A549 treated with CORT108297 at 1 μM for 4 hours (cell line): ENCODE measurements at places on chromosomes 5 and 9. TPM values are rescaled to one million over a fixed set of nuclear protein-coding genes. Genes with fewer than 3 reads are reported as not detected.

Gene GKAP1
- 4.4 to 6.3 TPM (median 5.2 TPM) in 5 replicates for total RNA-seq

Gene SMAD5
- total RNA-seq: 19.6 to 31.8 TPM (median 30.9 TPM) in 5 replicates

Gene TAS2R1
- total RNA-seq: not detected in 5 replicates

Gene APBA1
- 0.11 to 0.29 TPM (median 0.14 TPM) in 5 replicates for total RNA-seq

Gene BARHL1
- total RNA-seq: 0.03 TPM in 1 of 5 replicates, not detected in the others

Gene FAM200C
- total RNA-seq: 1.9 to 2.6 TPM (median 2.4 TPM) in 5 replicates

Gene BTNL3
- total RNA-seq: not detected in 5 replicates

Gene LCN15
- 0.02 TPM in 1 of 5 replicates, not detected in the others for total RNA-seq

Gene IL9
- total RNA-seq: not detected in 5 replicates

Gene ECM2
- 0.13 to 0.30 TPM (median 0.19 TPM) in 5 replicates for total RNA-seq

Gene SLC9A3
- total RNA-seq: 1.9 to 2.8 TPM (median 2.6 TPM) in 5 replicates

Gene SPINK6
- 0.21 to 0.65 TPM (median 0.29 TPM) in 4 of 5 replicates, not detected in the other for total RNA-seq

Gene GMCL2
- total RNA-seq: 0.02 TPM in 1 of 5 replicates, not detected in the others

Gene THG1L
- total RNA-seq: 25.7 to 37.1 TPM (median 27.2 TPM) in 5 replicates

Gene DEPDC1B
- total RNA-seq: 15.0 to 18.8 TPM (median 16.4 TPM) in 5 replicates

Gene MXD3
- 12.8 to 22.6 TPM (median 20.6 TPM) in 5 replicates for total RNA-seq

Gene CDC20B
- 0.07 to 0.11 TPM (median 0.09 TPM) in 5 replicates for total RNA-seq

Gene IFNA2
- total RNA-seq: not detected in 5 replicates

Gene PTPRD
- total RNA-seq: 0.06 to 0.34 TPM (median 0.16 TPM) in 5 replicates

Gene SARDH
- 0.07 to 0.16 TPM (median 0.09 TPM) in 4 of 5 replicates, not detected in the other for total RNA-seq

Gene TAF11L10
- total RNA-seq: not detected in 5 replicates

Gene RGMB
- total RNA-seq: 5.9 to 9.0 TPM (median 7.7 TPM) in 5 replicates

Gene EMB
- 4.6 to 6.5 TPM (median 5.7 TPM) in 5 replicates for total RNA-seq

Gene PCDHGB6
- total RNA-seq: 0.03 to 0.14 TPM (median 0.09 TPM) in 5 replicates

Gene FGF18
- total RNA-seq: 0.46 to 0.62 TPM (median 0.55 TPM) in 5 replicates

Gene EQTN
- not detected in 5 replicates for total RNA-seq

Gene SLC34A3
- 0.07 to 0.14 TPM (median 0.10 TPM) in 4 of 5 replicates, not detected in the other for total RNA-seq

Gene SEC61B
- total RNA-seq: 274 to 365 TPM (median 314 TPM) in 5 replicates

Gene CCDC112
- 7.3 to 9.3 TPM (median 7.8 TPM) in 5 replicates for total RNA-seq

Gene GRAMD2B
- total RNA-seq: 0.57 to 1.5 TPM (median 0.85 TPM) in 5 replicates

Gene SPATA31A3
- total RNA-seq: not detected in 5 replicates

Gene PCDHGA7
- total RNA-seq: 0.82 to 1.0 TPM (median 0.97 TPM) in 5 replicates

Gene PCDHB4
- total RNA-seq: 0.06 to 0.12 TPM (median 0.07 TPM) in 4 of 5 replicates, not detected in the other

Gene GRIN3A
- not detected in 5 replicates for total RNA-seq

Gene SNCB
- 0.65 to 1.6 TPM (median 1.1 TPM) in 5 replicates for total RNA-seq

Gene TIMD4
- 0.97 to 1.5 TPM (median 1.3 TPM) in 5 replicates for total RNA-seq

Gene TRIM36
- total RNA-seq: 1.5 to 2.2 TPM (median 2.0 TPM) in 5 replicates

Gene NME5
- total RNA-seq: not detected in 5 replicates

Gene CCDC152
- not detected in 5 replicates for total RNA-seq

Gene ZBED3
- total RNA-seq: 3.1 to 3.5 TPM (median 3.3 TPM) in 5 replicates

Gene RXRA
- 22.9 to 39.7 TPM (median 38.9 TPM) in 5 replicates for total RNA-seq

Gene TAL2
- 0.15 to 0.31 TPM (median 0.25 TPM) in 5 replicates for total RNA-seq

Gene NAIP
- 0.27 to 0.61 TPM (median 0.40 TPM) in 5 replicates for total RNA-seq

Gene AIF1L
- total RNA-seq: 1.4 to 1.6 TPM (median 1.5 TPM) in 5 replicates

Gene PCDHA5
- 0.47 to 0.79 TPM (median 0.70 TPM) in 5 replicates for total RNA-seq

Gene NANS
- total RNA-seq: 59.8 to 70.5 TPM (median 69.5 TPM) in 5 replicates

Gene STING1
- 0.89 to 1.6 TPM (median 0.93 TPM) in 5 replicates for total RNA-seq

Gene TGFBI
- total RNA-seq: 1,398 to 2,146 TPM (median 1,880 TPM) in 5 replicates
